ENCODE measurements at places on chromosomes 11 and 22.

DNA sequence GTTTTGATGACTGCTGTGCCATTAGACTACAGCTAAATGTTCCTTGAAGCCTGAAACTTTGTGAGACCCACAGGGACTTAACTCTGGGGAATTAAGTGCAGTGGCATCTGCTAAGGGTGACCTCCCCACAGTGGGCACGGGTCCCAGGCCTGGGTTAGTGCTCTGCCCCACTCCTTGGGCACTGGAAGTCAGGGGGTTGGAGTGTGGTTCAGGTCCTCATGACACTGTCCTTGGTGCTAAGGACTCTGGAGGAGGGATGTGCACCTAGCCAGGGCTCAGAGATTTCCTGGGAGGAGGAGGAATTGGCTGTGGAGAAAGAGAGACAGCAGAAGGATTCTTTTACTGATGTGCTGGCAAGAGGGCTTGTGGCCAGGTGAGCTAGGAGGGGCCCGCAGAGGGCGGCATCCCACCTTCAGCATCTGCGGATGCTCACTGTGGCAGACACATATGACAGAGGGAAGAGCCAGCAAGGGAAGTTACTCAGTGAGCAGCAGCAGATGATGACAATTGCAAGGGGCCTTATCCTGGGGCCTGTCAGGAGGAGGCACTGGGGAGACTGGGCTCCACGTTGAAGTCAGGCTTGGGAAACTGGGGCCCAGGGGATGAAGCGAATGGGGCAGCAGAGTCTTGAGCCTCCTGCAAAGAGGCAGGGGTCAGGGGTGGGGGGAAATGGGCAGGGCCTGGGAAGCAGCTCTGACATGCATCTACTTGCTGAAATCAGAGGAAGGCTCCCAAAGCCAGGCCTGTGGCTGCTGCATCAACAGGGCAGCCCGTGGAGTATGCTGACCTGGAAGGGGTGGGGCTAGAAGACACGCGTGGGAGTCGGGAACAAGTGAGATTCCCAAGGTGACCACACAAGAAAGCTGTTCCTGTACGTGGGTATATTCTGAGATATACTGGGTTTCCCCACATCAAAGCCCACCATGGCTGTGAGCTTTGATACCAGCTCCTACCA lies 144.0 kb downstream of the MPPED1 start:
- DNase-seq: no peak

- DNase-seq: no peak
Observed at GRCh38 chr11:103898065-103898464, 138.4 kb upstream of the DDI1 start.

DNA sequence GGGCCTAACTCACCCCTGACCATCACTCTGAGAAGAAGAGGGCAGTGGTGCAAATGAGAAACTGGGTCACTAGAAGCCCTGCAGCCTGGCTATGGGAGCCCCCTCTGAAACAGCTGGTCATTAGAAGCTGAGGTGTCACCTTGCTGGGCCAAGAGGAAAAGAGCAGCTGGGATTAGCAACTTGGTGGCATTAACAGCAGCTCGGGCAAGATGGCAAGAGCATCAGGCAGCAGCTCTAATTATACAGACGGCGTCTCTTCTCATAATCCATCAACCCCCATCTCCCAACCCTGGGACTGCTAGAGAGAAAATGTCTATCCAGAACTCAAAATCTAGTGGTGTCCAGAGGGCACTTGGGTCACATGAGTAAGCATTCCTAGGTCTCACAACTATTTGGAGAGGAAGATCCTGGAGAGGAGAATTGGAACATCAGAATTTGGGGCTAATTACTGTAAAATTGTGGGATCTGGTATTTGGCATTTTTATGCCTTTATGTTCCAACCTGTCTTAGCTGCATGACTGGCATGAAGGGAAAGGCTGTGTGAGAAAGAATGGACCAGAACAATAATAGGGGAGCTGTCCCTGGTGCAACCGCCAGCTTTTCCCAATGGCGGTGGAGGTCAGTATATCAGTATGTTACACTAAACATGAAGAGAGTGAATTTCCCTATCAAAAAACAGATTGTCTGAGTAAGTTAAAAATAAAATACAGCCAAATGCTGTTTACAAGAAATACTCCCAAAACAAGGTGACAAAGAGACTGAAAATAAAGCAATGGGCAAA lies 7.6 kb upstream of the LMO1 start:
- DNase-seq: no peak

GRCh38 chr11:2932850-2933251 lies 3.6 kb upstream of the PHLDA2 start:
- DNase-seq: no peak

GRCh38 chr22:41919357-41920224 lies 4.7 kb upstream of the SHISA8 start:
- no peak for DNase-seq

DNA sequence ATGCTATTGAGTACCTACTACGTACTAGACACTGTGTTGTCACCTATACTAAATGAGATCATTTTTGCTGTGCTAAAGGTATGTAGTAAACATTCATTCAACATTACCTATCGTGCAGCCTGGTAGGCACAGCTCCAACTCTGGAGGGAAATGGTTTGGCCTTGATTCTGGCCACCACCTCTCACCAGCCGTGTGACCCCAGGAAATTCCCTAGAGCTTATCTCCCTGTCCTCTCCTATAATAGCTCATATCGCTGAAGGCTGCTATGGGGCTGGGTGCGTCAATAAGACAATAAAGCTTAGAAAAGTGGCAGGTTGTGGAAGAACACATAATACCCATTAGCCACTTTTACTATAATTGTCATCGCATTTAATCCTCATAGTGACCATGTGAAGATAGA lies 107.5 kb downstream of the MYO18B start:
- DNase-seq: no peak

- DNase-seq: no peak
Observed at GRCh38 chr22:49803134-49803533, 24.5 kb downstream of the BRD1 start.

DNA sequence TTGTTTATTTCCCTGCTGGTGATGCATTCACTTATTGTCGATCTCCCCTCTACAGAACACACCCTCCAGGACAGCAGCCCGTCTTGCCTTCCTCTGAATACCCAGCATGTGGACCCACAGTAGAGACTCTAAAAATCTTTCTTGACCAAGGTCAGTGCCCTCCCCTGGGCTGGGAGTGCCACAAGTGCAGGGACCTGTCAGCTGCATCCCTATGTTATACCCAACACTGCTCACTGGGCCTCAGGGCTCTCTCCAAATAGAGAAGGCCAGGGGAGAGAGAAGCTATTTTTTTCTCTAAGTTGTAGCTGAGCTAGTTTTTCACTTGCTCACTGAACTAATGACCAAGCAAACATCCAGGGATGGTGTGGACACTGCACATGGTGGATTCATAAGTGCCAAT lies 9.8 kb downstream of the KCNJ1 start:
- DNase-seq: no peak

DNA sequence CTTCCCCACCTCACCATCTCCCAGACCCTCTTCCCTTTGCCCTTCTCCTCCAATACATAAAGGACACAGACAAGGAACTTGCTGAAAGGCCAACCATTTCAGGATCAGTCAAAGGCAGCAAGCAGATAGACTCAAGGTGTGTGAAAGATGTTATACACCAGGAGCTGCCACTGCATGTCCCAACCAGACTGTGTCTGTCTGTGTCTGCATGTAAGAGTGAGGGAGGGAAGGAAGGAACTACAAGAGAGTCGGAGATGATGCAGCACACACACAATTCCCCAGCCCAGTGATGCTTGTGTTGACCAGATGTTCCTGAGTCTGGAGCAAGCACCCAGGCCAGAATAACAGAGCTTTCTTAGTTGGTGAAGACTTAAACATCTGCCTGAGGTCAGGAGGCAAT lies 58.2 kb downstream of the TIMP3 start:
- DNase-seq: no peak

GRCh38 chr22:43996981-43997265 lies 27.2 kb upstream of the PARVB start:
- DNase-seq: no peak

- DNase-seq: no peak
Observed at GRCh38 chr11:8220261-8221045, 43.2 kb downstream of the LMO1 start.

- DNase-seq: no peak
Observed at GRCh38 chr11:118633319-118633690, 25.9 kb downstream of the PHLDB1 start.

- no peak for DNase-seq
Observed at GRCh38 chr22:28570696-28571373, 108.8 kb downstream of the TTC28 start.

GRCh38 chr22:50305393-50305922 lies 2.0 kb downstream of the PLXNB2 start:
- DNase-seq: no peak

- DNase-seq: no peak
Observed at GRCh38 chr11:93526346-93526633, 16.9 kb downstream of the SMCO4 start.

- no peak for DNase-seq
Observed at GRCh38 chr11:11072067-11072466, 214.2 kb upstream of the ZBED5 start.

DNA sequence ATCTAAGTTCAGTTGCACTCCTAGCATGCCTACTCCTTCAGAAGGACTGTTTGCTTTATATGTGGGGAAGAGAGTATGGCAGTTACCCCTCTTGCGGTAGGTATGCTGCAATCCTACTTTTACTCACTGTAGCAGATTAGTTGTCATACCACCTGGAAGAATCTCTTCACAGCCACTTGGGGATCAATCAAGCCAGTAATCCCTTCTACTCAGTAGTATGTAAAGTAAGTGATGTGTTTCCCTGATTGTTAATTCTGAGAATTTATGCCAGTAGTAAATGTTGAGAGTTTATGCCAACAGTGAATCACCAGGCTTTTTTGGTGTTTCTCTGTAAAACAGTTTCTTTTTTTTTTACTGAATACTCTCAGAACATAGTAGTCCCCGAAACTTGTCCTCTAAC lies 34.4 kb downstream of the PRMT3 start:
- no peak for DNase-seq

DNA sequence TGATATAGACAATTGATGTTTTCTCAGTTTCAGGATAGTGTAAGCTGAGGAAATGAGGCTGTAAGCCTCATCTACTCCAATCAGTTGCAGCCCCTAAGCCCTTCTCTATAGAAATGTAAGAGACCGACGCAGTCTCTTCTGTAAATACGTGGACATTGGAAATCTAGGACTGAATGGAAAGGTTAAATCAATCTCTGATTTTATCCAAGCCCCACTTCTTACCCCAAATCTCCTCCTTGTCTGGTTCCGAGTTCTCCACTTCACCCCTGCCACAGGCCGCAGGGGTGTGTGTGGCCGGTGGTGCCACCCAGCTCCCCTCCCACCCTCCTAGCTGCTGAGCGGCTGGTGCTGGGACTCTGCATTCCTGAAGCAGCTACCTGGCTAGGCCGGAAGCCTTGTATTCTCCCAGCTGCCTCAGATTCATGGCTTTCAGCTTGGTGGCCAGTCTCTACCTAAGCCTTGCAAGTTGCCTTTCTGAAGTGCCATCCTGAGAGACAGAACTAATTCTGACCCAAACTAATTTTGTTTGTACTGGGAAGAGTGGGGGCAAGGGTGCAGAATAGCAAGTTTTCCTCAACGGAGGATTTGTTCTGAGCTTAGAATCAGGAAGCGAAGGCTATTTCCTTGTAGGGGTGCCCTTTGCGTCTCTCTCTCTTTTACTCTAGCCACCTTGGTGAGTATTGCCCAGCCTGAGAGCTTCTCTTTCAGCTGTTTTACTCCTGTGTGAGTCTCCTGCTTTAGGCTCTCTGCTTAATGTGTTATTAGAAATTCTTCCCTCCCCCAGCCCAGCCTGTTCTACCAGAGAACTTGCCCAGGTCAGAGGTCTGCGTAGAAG lies 749 bp downstream of the VWA5A start:
- no peak for DNase-seq

- DNase-seq: no peak
Observed at GRCh38 chr22:45157907-45158306, 5.8 kb upstream of the NUP50 start.

All from stimulated activated CD4-positive, alpha-beta T cell treated with anti-CD3 and anti-CD28 coated beads, TNF-alpha, amount 100 ng/mL, for 1 hour (primary cell).